ENCODE measurements at places on chromosomes 5 and 9.

DNA sequence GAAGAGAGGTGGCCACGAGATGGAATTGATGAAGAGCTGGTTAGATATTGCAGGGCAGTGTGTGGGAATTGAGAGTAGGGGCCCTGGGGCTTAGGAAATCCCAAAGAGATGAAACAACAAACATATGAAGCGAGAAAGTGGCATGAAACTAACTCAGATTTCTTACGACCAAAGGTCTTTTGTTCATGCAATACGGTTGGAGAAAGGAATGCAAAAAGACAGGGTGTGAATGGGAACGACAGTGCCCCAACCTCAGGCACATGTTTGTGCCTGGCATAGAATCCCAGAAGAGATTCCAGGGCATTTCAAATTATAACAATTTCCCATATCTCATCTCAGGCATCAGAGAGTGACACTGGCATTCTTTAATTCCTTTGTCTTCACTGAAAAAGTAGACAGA is 199.2 kb downstream of the ACTL7B start:
- no peak for DNase-seq

GRCh38 chr9:135139366-135139959 is 52.0 kb downstream of the OLFM1 start:
- DNase-seq, result no peak

DNA sequence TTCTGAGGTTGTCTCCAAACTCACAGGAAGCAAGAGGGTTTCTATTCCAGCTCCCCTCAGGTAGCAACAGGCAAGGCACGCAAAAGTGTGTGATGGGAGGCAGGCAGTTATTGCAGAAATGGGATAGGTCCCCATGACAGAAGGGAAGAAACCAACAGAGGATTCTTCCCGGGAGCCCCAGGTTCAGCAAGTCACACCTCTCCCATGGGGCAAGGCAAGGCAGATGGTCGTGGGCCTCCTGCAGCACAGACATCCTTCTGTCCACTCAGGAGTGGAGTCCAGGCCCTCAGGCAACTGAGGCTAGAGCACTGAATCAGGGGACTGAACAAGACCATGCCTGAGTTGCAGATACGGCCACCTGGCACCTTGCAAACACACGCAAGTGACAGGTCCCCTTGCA is 424.9 kb upstream of the IRX4 start:
- DNase-seq, result no peak

DNA sequence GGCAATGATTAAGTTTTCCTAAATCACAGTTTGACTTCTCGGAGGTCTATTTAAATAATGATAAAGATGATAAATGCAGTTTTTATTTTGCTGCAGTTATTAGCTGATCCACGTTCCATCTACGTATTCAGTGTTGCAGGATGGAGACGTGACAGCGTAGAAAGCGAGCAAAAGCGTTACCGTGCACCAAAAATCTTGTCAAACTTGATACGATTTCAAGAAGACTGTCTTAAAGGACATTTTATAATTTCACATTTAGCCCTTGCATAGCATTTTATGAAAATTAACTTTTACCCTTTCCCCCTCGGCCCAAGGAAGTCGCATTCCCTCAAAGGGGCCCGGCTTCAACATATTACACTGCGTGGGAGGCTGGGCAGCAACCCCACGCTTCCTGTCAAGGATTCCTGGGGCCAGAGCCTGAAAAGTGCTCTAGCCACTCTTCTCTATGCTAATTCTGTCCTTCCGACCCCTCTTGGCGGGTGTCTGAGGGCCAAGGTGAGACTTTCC is 7.1 kb upstream of the PURA start:
- DNase-seq, result no peak

- no peak for DNase-seq
Measured at GRCh38 chr9:15293804-15294316, 13.2 kb downstream of the TTC39B start.

DNA sequence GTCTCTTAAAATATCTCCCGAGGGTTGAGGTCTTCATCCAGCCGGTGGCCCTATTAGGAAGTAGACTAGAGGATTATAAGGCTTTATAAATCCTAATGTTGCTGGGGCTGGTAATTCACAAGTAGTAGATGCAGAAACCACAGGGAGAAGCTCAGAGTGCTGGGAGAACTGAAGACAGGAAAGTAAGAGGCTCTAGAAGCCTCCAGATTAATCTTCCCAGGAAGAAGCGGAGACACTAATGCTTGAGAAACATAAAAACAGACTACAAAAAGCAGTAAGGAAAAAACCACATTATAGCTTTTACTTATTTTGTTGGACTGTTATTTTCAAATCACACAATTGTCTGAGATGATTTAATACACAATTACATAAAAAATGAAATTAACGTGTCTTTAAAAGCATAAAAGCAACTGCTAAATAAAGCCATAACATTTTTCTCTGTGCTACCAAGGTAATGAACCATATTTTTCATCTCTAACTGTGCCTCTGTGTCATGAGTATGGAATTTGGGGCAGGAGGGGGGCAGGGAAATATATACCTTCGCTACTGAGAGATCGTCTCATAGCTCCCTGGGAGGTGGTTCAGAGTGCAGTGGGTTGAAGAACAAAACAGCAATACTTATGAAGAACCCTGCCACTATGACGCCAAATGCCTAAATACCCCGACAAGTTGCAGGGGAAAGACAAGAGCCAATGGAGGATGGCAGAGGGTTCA is 806.2 kb upstream of the WWC1 start:
- no peak for DNase-seq

GRCh38 chr5:178145965-178146820 is 7.5 kb downstream of the NHP2 start:
- peak; percentile 73 for DNase-seq

DNA sequence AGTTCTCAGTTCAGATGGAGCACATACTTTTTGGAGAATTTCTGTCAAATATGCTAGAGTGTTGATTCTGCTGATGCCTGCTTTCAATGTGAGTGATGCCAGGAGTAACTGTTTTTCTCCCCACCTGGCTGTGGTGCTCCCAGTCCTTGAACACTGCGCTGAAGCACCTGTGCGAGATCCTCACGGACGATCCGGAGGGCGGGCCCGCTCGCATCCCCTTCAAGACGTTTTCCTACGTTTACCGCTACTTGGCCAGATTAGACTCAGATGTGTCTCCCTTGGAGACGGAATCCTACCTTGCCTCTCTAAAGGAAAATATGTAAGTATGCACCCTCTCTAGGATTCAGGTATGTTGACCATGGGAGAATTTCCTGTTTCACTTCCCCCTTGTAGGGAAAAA is 19.4 kb downstream of the ROPN1L start:
- no peak for DNase-seq

- DNase-seq, result no peak
Measured at GRCh38 chr5:167208911-167209310, 1082.5 kb upstream of the WWC1 start.

GRCh38 chr9:86947146-86948073 is at the start of gene GAS1:
Gene GAS1 (minus strand): TSS chr9:86947506. CDS start chr9:86946779, 727 bp downstream.
- DNase-seq, result peak; percentile 91

- no peak for DNase-seq
Measured at GRCh38 chr9:122053064-122053463, 40.0 kb downstream of the TTLL11 start.

DNA sequence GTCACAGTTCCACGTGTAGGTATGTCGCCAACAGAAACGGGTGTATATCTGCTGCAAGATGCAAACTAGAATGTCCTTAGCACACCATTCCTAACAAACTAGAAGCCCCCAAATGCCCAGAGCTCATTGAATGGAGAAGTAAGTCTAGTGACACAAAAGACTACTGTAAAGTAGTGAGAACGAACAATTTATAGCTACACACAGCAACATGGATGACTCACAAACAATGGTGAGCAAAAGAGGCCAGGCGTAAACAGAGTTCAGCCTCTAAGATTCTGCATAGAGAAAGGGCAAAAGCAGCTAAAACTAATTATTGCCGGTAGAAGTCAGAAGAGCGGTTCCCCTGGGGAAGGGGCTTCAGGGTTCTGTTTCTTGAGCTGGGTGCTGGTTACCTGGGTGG is 74.7 kb downstream of the AMBP start:
- DNase-seq, result no peak

- no peak for DNase-seq
Measured at GRCh38 chr5:159440235-159440634, 109.9 kb upstream of the IL12B start.

DNA sequence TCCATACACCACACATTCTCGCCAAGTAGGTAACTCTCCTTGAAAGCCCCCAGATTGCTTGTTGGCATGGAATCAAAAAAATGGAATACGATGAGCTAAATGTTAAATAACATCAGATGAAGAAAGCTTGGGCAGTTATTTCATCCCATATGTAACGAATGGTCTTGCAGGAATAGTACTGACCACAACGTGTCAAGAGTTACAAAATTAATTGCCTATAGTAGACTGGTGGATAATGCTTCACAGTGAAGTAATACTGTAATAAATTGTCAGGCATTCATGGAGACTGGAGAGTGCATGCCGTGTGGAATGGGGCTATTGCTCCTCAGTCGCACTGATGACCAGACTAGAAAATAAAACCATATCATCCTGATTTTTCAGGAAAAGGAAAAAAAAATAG is 1628.7 kb downstream of the MAT2B start:
- DNase-seq, result no peak

DNA sequence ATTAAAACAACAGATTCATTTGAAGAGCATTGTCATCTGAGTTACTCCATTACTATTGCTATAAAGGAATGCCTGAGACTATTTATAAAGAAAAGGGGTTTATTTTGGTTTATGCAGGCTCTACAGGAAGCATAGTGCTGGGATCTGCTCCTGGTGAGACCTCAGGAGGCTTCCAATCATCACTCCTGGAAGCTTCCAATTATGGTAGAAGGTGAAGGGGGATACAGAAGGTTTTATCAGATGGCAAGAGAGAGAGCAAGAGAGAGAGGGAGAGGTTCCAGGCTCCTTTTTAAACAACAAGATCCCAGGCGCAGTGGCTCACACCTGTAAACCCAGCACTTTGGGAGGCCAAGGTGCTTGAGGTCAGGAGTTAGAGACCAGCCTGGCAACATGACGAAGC is 63.5 kb downstream of the ASS1 start:
- no peak for DNase-seq

DNA sequence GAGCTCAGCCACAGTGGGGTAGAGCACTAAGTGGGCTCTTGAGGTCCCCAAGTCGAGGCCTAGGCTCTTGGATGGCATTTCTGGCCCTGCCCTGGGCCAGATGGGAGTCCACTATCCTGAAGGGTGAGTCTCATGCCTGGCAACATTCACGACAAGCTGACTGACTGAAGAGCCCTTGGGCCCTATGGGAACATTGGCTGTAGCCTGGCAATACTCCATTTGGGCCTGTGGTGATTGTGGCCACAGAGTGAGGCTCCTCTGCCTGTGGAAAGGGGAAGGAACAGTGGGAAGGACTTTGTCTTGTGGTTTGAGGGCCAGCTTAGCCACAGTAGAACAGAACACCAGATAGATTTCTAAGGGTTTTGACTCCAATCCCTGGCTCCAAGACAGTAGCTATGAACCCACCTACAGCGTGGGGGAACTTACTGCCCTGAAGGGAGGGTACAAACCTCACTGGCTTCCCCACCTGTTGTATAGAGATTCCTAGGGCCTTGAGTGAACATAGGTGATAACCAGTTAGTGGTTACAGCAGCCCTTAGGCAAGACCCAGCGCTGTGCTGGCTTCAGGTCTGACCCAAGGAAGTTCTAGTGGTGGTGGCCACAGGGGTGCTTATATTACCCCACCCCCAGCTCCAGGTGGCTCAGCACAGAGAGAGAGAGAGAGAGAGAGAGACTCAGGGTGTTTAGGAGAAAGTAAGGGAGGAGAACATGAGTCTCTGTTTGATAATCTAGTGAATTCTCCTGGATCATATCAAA is 72.4 kb downstream of the KIAA0825 start:
- no peak for DNase-seq

DNA sequence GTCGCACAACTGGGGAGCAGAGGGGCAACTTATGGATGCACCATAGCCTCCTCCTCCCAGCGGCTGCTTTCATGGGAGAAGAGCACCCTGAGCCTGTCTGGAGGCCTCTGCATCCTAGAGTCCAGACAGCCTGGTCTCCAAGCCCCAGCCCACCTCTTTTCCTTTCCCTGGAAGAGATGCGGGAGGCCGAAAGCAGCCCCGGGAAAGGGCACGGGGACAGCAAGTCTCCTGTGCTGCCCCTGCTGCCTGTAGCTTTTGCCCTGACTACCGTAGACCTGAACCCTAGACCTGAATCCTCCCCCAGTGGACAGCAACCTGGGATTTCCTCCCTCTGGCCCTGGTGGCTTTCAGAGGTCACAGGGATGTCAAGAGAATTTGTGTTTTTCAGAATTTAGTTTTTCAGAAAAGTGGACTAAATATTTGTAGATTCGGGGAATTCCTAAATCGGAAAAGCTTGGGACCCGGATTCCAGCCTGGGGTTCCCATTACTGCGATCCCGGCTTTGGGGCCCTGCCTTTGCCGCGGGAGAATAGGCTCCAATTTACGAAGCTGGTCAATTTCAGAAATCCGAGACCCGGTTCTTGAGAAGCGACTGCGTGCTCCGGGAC is 4.3 kb upstream of the PITX1 start:
- DNase-seq, result no peak

DNA sequence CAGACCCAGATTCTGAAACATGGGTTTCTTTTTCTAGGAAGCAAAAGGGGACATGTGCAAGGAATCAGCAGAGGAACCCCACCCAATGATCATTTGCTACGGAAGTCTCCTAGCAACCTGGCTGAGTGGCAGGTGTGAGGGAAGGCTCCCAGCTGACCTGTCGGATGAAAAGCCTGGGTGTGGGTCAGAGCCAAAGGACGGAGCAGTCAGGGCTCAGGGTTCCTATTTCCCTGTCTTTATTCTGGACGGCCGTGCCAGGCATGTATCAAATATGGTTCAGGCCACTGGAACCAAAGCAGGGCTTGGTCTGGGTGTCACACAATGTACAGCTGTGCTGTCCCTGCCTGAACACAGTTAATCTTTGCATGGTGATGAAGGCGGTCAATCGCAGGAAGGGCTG is 20.1 kb downstream of the STK10 start:
- peak; percentile 71 for DNase-seq

DNA sequence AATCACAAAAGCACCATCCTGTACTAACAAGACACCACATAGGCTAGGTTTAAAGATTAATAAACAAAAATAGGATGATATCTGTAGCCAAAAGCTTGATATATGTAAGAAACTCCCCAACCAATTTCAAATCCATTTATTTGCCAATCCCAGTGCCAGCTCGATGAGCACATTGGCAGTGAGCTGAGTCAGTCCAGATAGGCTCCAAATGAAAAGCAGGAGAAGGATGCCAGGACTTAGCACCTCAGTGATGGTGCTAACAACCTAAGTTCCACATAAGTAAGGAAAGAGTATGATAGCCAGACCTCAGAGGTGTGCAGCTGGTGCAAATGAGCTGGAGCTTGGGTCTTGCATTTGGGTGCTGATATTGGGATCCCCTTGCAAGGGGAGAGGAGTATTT is 158.1 kb downstream of the SIL1 start:
- no peak for DNase-seq

DNA sequence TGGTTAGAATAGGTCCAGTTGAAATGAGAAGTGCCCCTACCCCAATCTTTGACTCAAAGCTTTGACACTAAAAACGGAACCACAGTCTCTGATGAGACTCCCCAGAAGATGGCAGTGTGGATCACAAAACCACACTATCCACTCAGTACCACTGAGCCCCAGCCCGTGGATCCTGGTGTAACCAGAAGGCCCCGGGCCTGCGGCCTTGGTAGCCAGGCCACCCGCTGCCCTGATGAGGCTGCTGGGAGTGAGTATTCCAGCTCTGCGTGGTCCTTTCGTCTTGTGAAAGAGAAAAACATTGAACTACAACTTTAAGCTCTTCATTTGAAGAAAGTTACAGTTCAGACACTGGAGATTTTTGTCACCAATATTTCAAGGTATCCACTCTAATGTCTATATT is 42.2 kb upstream of the FBP1 start:
- peak; percentile 85 for DNase-seq
